ENCODE measurements at places on chromosomes 13 and 19.

GRCh38 chr19:53455828-53456227 lies 11.7 kb upstream of the ZNF813 start:
- no peak for DNase-seq

GRCh38 chr13:108269601-108270328 lies at the start of gene TNFSF13B:
TNFSF13B (plus strand) TSS chr13:108269718; CDS start chr13:108269896, 178 bp downstream.
- peak; percentile 67 for DNase-seq

DNA sequence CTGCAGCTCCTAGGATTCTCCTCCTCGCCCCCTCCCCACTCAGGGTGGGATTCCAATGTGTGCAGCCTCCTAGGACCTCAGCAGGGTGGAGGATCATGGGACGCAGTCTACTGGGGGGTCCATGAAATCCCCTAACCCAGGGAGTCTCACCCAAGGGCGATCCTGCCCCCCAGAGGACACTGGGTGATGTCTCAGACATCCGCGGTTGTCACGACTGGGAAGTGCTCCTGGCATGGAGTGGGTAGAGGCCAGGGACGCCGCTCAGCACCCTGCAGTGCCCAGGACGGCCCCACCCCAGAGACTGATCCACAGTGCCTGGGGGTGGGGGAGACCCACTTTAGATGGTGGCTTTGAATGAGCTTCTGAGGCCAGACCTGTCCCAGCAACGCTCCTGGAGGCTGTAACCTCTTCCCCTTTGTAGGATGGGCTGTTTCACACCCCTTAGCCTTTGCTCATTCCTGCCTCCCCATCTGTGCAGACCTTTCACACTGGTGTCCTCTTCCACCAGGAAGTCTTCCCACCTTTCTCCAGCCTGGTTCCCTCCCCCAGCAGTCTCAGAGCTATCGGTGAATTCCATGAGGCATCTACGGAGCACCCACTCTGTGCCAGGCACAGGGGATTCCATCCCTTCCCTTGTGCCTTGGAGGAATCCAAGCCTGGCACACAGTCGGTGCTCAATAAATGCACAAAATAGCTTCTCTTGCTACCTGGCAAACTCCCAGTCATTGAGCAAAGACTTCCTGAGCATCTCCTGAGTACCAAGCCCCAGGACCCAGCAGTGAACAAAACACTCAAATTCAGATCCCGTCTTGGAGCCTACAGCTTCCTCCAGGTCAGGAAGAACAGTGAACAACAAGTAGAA lies 10.5 kb downstream of the SMIM24 start:
- DNase-seq, result no peak

- DNase-seq, result peak; percentile 35
Measured at GRCh38 chr13:27170516-27171243, 931 bp downstream of the USP12 start.

- DNase-seq, result peak; percentile 23
Measured at GRCh38 chr19:2887391-2887914, 13.3 kb upstream of the ZNF57 start.

- no peak for DNase-seq
Measured at GRCh38 chr13:22214184-22214583, 543.3 kb downstream of the FGF9 start.

- DNase-seq, result no peak
Measured at GRCh38 chr13:42614436-42615035, 40.6 kb downstream of the TNFSF11 start.

GRCh38 chr19:45632468-45633196 lies 6.6 kb downstream of the EML2 start:
- peak; percentile 91 for DNase-seq

DNA sequence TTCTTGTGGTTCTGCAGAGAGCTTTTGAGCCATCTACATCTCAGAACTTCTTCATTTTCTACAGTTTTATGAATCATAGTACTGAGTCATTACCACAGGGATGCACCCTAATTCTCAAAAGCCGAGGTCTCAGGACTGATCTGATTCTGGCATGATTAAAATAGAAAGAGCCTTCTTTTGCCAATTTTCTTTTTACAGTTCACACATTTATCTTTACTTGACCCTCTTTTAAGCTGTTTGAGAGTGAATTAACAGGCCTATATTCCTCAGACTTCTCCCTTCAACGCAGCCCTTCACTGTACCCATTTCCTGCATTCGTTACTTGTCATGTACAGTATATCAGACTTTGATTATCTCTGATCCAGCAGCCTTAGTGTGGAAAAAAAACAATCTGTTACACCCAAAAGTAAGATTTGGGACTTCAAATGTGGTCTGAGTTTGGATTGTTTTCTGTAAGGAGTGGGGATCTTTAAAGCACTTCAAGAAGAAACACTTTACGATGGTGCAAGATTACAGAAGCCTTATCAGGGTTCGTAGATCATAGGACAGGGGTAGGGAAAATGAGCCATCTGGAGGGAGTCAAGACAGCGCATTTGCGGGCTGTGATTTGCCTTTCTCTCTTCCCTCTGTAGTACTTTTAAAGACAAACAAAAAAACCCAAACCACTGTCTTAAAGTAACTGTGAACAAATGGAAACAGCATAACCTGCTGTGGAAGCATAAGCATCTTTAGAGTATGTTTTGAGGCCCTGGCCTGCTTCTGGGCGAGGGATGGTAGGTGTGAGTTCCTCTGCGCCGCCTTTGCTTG lies 15.3 kb upstream of the GPR183 start:
- no peak for DNase-seq
